Hypothalamus (tissue), 51 donors: ENCODE measurements at places on chromosomes 6 and 20.

- no peak for DNase-seq
Observed at GRCh38 chr20:32828029-32828680, 8.4 kb downstream of the MAPRE1 start.

DNA sequence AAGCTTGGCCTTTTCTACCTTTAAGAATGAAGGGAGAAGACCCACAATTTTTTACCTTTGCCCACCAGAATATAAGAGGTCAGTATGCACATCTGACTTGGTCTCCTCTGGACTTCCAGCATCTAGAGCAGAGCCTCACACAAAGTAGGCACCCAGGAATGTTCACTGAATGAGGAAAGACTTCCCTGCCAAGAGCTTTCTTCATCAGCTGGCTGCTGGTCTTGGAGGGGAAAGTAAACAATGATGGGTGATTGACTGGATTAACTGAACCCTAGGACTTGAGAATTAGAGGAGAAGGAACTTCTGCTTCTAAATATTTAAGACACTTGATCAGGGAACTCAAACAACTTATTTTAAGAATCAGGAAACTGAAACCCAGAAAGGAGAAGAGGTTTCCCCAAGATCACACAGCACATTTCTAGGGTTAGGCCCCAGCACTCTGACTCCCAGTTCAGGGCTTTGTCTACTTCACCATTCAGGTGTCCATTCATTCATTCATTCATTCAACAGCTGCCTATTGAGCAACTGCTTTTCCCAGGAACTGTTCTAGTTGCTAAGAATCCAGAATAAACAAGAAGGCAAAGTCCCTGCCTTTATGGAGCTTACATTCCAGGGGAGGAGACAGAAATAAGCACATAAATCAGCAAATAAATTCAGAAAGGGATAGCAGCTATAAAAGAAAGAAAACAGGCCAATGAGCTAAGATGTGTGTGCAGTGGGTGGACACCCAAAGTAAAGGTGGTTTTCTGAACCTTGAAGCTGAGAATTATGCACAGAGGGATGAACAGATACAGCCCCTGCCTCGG, 216.9 kb upstream of the LRFN2 start:
- DNase-seq, result no peak

DNA sequence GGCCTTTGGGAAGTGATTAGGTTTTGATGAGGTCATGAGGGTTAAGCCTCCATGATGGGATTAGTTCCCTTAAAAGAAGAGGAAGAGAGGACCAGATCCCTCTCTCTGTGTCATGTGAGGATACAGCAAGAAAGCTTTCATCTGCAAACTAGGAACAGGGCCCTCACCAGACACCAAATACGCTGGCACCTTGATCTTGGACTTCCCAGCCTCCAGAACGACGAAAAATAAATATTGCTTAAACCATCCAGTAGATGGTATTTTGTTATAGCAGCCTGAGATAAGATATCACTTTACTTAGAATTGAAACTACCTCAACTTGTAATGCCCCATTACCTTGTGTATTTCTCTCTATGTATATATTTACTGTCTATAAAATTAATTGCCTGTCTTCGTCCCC, 65.4 kb upstream of the NNAT start:
- no peak for DNase-seq

- DNase-seq, result no peak
Observed at GRCh38 chr6:40918040-40918651, 120.9 kb downstream of the UNC5CL start.

- DNase-seq, result no peak
Observed at GRCh38 chr20:35718972-35719635, 19.9 kb downstream of the ROMO1 start.

DNA sequence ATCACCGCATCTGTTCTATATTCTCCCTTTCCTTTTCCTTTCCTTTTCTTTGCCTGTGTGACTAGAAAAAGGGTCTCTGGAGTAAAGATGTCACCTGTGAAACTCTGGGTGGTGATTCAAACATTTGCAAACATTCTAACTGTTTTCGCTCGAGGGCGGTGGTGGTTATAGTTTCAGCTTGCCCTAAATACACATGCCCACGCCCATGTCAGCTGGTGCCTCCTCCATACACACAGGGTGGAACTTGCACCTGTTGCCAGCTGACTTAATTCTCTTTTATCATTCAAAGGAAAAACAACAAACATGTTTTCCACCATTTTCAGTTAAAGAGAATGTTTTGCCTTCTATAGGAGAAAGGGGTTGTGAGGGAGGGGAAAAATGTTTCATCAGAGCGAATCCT, 381.9 kb upstream of the ARID1B start:
- no peak for DNase-seq

- no peak for DNase-seq
Observed at GRCh38 chr6:106790935-106791334, 161.6 kb downstream of the QRSL1 start.

- DNase-seq, result no peak
Observed at GRCh38 chr6:25244865-25245264, 34.3 kb upstream of the CARMIL1 start.

GRCh38 chr6:52555518-52556233, 21.2 kb downstream of the TRAM2 start:
- no peak for DNase-seq

GRCh38 chr6:110287462-110288341, 70.4 kb downstream of the METTL24 start:
- no peak for DNase-seq

DNA sequence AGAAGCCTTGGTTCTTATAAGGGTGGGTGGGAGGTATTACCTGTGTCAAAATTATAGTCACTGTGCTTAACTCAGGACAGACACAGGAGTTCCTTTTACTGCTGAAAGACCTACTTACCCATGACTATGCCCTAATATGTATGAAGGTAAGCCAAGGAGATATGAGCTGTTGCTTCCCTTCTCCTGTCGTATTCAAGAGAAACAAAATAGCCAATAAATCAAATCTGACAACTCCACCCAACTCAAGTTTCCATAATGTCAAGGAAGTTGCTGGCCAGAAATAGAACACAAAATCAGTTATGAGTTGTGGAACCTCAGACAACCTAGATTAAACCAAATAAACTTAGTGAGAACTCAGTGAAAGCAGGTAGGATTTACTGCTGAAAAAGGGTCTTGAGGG, 25.1 kb downstream of the ZNF133 start:
- no peak for DNase-seq

GRCh38 chr6:147504848-147505247, 3.6 kb upstream of the SAMD5 start:
- DNase-seq, result no peak

DNA sequence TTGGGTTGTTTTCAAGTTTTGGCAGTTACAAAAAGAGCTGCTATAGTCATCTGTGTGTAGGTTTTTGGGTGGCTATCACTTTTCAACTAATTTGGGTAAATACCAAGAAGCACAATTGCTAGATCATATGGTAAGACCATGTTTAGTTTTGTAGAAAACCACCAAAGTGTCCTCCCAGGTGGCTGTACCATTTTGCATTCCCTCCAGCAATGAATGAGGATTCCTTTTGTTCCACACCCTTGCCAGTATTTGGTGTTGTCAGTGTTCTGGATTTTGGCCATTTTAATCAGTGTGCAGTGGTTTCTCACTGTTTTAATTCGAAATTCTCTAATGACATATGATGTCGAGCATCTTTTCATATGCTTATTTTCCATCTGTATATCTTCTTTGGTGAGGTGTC, 457.5 kb upstream of the ARID1B start:
- DNase-seq, result no peak

DNA sequence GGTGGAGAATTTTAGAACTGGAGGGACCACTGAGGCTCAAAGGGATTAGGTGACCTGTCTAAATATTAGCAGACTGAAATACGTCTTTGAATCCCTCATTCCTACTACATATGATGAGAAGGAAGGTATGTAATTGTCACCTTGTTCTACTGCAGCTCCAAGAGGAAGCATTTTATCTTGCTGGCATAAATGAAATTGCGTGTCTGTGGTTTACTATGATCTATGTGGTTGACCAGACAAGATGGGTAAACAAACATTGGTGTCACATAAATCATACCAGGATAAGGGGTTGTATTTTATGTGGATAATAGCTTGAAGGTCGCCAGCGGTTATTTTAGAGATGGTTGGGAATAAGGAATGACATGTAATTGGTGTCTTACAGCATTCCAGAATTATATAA, 78.2 kb downstream of the LAMA4 start:
- DNase-seq, result no peak

DNA sequence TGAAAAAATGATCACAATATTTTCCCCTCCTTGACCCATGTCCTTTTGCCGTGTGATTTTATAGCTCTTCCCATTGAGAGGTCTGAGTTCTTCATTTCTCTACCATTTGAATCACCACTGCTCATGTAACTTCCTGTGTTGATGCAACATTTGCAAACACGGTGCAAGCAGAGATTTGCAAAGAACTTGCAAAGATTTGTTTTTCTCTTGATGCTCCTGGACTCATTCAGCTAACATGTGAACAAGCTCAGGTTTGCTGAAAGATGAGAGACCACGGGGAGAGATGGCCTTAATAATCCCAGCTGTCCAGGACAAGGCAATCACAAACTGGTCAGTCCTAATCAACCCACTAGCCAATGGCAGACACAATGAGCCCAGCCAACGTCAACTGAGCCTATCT, 8.6 kb downstream of the VNN2 start:
- DNase-seq, result no peak

DNA sequence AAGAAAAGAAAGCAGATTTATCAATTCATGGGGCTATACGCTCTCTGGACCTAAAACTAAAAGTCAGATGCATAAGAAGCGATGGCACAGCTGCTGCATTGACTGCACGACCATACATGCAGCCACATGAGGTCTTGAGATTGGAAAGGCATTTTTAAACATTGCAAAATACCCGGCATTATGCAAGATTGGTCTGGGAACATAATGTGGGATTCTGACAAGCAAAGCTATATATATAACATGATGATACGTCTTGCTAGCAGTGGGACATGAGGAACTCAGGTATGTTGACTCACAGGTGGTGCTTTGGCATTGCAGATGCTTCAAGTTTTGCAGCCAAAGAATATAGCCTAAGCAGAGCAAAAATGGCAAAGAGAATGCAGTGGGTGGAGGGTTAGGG, 55.1 kb downstream of the SAMD3 start:
- DNase-seq, result no peak

GRCh38 chr6:86682297-86682696, 255.0 kb upstream of the HTR1E start:
- DNase-seq, result no peak

GRCh38 chr6:20464847-20465246, 63.2 kb downstream of the E2F3 start:
- DNase-seq, result no peak

- DNase-seq, result no peak
Observed at GRCh38 chr20:53146201-53146891, 174.2 kb downstream of the TSHZ2 start.

GRCh38 chr6:35059596-35060345, 81.4 kb downstream of the TCP11 start:
- no peak for DNase-seq

DNA sequence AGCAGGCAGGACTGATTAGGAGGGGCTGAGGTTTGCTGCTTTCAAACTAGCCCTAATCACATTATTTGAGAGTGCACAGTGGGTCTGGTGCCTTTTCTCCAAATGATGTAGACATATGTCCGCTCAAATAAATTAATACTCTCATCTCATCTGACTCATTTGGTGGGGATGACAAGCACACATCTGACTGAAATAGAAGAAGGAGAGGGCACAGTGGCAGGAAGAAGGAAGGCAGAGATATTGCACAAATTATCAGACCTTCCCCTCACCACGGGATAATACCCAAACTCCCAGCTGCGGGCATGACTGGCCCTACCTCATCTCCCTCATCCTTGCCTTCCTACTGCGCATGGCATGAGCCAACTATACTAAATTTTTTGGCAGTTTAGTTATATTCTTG, 33.9 kb upstream of the TNFRSF21 start:
- no peak for DNase-seq

DNA sequence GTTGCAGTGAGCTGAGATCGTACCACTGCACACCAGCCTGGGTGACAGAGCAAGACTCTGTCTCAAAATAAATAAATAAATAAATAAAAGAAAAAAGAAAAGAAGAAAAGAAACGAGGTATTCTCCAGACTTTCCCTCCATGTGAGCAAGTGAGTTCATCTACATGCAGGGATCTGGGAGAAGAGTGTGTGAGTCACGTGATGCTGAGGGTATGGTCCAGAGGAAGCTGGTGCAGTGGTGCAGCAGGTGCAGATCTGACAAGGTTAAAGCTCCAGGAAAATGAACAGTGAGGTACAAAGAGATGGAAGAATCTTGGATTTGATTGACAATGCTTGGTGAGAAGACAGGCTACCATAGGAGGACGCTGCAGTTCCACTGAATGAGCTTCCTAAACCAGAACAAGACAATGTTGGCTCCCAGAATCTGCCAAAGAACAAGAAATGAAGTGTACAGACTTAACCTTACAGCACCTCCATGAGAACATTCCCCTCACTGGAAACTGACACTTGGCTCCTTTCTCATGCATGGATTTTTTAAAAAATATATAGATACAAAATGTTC, 79.5 kb upstream of the BTBD3 start:
- no peak for DNase-seq

DNA sequence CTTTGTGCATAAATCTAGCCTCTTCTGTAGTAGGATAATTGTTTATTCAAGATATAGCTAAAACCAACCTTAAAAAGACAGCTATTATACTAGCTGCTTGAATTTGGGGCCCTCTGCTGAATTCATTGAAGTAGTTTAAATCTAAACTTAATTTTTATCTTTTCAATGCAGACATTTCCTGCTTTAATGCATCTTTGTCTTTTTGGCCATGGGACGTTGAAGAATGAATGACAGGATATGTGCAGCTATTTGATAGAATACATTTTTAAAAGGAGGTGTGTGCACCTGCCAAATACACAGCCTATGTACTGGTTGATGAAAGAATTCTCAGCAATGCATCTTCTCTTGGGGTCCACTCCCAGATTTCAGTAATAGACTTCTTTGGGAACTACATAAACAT, 524.9 kb downstream of the PHF3 start:
- no peak for DNase-seq

DNA sequence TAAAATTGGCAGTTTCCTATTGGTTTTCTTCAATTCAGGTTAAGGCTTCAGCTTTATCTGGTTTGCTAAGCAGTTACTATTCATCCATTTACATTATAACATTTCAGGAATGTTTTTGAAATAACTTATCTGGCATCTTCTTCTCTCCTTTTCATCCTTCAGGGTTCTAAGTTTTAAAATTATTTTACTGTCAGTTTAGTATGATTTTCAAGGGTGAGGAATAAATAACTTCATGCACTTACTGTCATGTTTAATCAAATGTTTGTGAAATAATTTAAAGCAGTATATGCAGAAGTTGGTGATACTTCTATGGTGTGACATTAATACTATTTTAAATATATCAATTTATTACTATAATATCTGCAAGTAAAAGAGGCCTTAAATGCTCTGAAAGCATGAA, 338.1 kb upstream of the MMS22L start:
- DNase-seq, result no peak

DNA sequence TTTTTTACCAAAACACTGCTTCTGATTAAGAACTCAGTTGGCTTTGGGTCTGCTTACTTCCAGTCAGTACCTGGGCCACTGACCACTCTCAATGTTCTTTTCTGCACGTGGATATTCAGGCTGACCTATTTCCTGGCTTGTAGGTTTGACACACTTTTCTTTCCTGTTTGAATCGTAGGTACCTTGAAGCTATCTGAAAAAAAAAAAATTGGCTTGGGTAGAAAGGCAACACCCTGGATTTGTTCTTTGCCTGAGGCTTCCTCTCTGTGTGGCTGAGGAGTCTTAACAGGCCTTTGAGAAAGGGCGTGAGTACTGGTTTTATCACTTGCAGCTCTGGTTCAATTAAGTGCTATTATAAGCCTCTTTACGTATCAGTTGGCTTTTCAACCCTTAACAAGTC, 60.6 kb upstream of the IL20RA start:
- no peak for DNase-seq

- DNase-seq, result no peak
Observed at GRCh38 chr20:37598100-37598543, 70.4 kb upstream of the BLCAP start.
